ENCODE measurements at places on chromosomes 16 and 17. TPM values are rescaled to one million over a fixed set of nuclear protein-coding genes. Genes with fewer than 3 reads are reported as not detected.

HSD17B1 gene
- 4.4 TPM for total RNA-seq

ELMO3 gene
- 0.61 TPM for total RNA-seq

TMEM88 gene
- total RNA-seq, result not detected

C1QTNF8 gene
- 2.6 TPM for total RNA-seq

Data from G401 (cell line).